ENCODE measurements at places on chromosomes 2 and 18. TPM values are rescaled to one million over a fixed set of nuclear protein-coding genes. Genes with fewer than 3 reads are reported as not detected.

CDH2 gene
- 4.7 TPM for total RNA-seq

PFN4 gene
- total RNA-seq: 0.32 TPM

AQP12A gene
- not detected for total RNA-seq

ELOA2 gene
- total RNA-seq: not detected

RAMP1 gene
- 0.25 TPM for total RNA-seq

SLC19A3 gene
- not detected for total RNA-seq

LIPT1 gene
- 5.8 TPM for total RNA-seq

CD28 gene
- total RNA-seq: not detected

RBKS gene
- total RNA-seq: 1.2 TPM

CARF gene
- 1.9 TPM for total RNA-seq

MAP3K19 gene
- total RNA-seq: not detected

CLEC4F gene
- total RNA-seq: 0.13 TPM

DPP10 gene
- not detected for total RNA-seq

CXCR4 gene
- 130 TPM for total RNA-seq

FN1 gene
- total RNA-seq: 3,127 TPM

FKBP1B gene
- 9.3 TPM for total RNA-seq

TEKT4 gene
- total RNA-seq: not detected

IL1B gene
- 0.32 TPM for total RNA-seq

TNFRSF11A gene
- total RNA-seq: 4.4 TPM

SRD5A2 gene
- not detected for total RNA-seq

FAM124B gene
- 64.1 TPM for total RNA-seq

TRIM54 gene
- total RNA-seq: 3.1 TPM

OR6B3 gene
- not detected for total RNA-seq

DNER gene
- total RNA-seq: 0.82 TPM

C2orf80 gene
- not detected for total RNA-seq

MRPL19 gene
- total RNA-seq: 42.4 TPM

FAP gene
- total RNA-seq: 9.7 TPM

TRMT61B gene
- total RNA-seq: 13.5 TPM

PROKR1 gene
- not detected for total RNA-seq

FIGN gene
- 0.31 TPM for total RNA-seq

PIK3C3 gene
- 22.5 TPM for total RNA-seq

TWIST2 gene
- 0.16 TPM for total RNA-seq

UNC80 gene
- total RNA-seq: not detected

STAT1 gene
- 157 TPM for total RNA-seq

MYL12B gene
- 924 TPM for total RNA-seq

GPC1 gene
- 7.1 TPM for total RNA-seq

MC5R gene
- not detected for total RNA-seq

SPATA3 gene
- not detected for total RNA-seq

RFX8 gene
- total RNA-seq: 0.49 TPM

OSGEPL1 gene
- 4.2 TPM for total RNA-seq

NEU2 gene
- total RNA-seq: not detected

ARID5A gene
- 7.1 TPM for total RNA-seq

All from bladder microvascular endothelial cell (primary cell).